ENCODE measurements at places on chromosomes 4 and X. TPM values are rescaled to one million over a fixed set of nuclear protein-coding genes. Genes with fewer than 3 reads are reported as not detected.

The LRP2BP gene
- polyA plus RNA-seq, result not detected

The ANXA10 gene
- not detected for polyA plus RNA-seq

The GLUD2 gene
- polyA plus RNA-seq, result 0.32 TPM

The CSAG1 gene
- polyA plus RNA-seq, result not detected

The CORIN gene
- polyA plus RNA-seq, result 0.30 TPM

The MAGEB2 gene
- polyA plus RNA-seq, result not detected

The MAOB gene
- polyA plus RNA-seq, result not detected

The PCDH7 gene
- polyA plus RNA-seq, result not detected

The TNIP3 gene
- polyA plus RNA-seq, result 0.55 TPM

Data from CD4-positive, alpha-beta memory T cell (primary cell).